ENCODE measurements at places on chromosomes 1 and 21.

DNA sequence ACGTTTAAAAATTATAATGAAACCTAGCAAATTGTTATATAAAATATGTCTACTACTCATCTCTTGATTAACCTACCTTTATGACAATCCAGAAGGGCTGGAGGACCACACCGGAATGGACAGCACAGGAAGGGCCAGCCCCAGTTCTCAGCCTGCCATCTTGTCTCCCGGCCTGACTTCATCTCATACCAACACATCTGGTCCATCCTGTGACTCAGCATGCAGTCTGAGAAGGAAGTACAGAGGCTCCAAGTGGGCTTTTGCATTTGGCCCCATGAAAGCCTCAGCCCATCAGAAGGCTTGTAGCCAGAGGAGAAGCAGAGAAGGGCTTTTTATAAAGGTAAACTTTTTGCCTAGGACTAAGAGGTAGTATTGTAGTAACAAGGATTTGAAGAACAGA lies 436.6 kb downstream of the MRPL39 start:
- no peak for DNase-seq

DNA sequence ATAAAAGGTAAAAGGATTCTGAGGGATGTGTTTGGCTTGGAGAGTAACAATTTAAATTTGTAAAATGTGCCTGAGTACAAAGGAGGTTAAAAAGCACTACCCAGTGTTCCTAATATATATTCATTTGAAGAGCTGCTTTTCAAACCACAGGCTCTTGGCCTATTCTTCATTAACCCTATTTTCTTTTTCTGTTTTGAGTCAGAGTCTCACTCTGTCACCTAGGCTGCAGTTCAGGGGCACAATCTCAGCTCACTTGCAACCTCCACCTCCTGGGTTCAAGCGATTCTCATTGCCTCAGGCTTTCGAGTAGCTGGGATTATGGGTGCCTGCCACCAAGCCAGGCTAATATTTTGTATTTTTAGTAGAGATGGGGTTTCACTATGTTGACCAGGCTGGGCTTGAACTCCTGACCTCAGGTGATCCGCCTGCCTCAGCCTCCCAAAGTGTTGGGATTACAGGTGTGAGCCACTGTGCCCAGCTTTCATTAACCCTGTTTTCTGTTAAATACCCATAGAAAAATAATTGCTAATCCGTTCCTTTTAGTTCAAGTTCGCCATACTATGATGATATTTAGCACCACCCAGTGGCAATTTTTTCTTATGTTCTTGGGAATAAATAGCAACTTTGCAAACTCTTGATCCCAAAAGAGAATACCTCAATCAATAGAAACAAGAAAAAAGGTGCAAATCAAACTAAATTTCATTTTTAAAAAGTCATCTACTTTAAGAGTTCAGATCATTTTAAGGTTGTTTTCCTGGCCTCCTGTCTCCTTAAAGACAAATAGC lies 30.5 kb downstream of the ZBTB8OS start:
- DNase-seq, result no peak

DNA sequence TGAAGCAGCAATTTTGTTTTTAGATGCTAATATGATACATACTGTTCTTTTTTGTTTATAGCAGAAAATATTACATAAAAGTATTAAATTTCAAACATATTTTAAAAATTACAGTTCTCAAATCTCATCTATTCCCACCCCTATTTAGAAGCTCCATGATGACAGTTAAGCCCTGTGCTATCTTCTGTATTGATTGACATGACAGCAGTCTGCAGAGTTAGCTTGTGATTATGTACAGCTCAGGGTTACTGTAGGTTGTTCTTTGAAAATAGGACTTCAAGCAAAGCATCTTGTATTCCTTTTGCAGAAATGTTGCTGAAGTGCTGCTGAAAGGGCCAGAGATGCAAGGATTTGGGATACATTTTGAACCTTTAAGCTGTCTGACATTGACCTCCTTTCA lies 8.2 kb downstream of the GPSM2 start:
- DNase-seq, result no peak

DNA sequence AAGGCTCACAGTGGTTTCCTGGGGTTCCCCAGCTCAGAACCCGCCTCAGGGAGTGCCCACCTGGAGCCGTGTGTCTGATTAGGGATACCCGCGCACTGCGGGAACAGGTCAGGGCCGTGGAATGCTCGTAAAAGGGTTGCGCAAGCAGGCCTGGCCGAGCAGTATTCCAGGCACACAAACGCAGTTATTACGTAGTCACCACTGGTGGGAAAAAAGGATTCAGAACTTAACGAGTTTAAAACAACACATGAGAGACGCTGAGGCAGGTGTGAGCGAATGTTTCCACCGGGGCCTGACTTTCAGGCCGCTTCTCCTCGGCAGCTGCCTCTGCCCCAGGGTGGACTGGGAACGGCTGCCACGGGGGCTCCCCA lies 18.2 kb downstream of the PLCH2 start:
- DNase-seq, result no peak
